ENCODE measurements at places on chromosomes 6 and 20.

GRCh38 chr6:122389704-122390372 lies 9.6 kb upstream of the HSF2 start:
- DNase-seq, result no peak

GRCh38 chr6:14274546-14275492 lies 157.2 kb downstream of the CD83 start:
- no peak for DNase-seq

- DNase-seq, result no peak
Measured at GRCh38 chr6:51077821-51078518, 259.3 kb downstream of the TFAP2B start.

DNA sequence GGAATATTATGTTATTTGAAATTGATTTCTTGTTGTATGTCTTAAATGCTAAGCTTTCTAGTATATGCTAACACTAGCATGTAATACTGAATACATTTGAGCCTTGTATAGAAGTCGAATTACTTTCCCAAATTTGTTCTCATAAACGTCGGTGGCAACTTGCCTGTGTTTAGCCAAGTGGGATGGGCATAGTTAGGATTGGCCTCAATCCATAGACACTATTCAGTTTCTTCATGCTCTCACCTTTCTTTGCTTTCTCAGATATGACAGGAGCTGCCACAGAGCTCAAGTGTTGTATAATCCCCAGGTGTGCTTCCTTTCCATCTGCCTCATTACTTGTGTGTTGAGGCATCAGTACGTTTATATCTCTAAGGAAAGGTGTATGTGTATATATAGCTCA lies 19.3 kb downstream of the ZNF334 start:
- DNase-seq, result no peak

GRCh38 chr6:84204011-84204410 lies 23.4 kb downstream of the CEP162 start:
- DNase-seq, result no peak

- DNase-seq, result no peak
Measured at GRCh38 chr20:31967830-31968249, at the start of gene XKR7. Gene XKR7 (plus strand): TSS chr20:31968151. CDS start chr20:31968176, 25 bp downstream.

DNA sequence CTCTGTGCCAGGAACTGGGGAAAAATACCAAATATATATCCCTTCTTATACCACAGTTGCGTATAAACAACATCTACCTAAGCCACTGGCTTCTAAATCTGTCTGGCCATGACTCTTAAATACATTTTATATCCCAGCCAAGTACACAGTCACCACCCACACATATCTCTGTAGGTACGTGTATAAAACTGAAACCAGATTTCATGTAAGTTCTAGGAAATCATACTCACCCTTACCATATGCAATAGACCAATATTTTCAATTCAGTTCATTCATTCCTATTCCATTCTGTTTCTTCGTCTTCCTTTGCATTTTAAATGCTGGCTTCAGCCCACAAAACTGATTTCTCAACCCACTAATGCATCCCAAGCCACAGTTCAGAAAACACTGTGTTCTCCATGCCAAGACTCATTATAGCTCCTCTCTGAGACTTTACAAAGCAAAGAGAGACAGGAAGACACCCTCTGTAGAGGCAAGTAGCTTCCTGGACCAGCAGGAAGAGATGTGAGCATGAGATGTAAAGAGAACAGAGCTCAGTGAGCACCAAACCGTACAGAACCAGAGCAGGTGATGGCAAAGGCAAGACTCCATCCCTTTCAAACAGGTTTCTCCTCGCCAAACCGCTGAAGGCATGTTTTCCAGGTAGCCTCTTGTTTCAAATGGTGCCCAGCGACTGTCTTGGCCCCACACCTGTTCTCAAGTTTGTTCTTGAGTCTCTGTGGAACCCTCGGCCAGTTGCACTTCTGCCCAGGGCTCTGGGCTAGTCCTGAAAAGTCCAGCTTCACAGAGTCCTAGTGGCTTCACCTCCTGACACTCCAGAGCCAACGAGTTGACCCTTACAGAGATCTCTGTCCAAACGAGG lies 18.7 kb downstream of the FAM50B start:
- peak; percentile 32 for DNase-seq

DNA sequence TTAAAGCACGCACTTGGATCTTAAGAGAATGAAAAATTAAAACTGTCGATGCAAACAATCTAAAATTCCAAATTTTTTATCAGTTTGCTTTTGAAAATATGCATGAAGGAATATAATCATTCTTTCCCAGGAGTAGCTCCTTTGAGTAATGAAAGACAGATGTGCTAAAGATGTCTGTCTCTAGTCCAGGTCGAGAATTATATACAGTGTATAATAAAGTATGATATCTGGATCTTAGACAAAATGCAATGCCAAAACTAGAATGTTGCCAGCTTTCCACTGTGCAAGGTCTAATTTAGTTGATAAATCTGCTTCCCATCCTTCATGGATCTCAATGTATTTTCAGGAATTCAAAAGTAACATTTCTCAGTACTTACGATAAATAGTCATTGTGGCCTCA lies 65.1 kb upstream of the ADGRG6 start:
- no peak for DNase-seq

- DNase-seq, result peak; percentile 58
Measured at GRCh38 chr6:103122766-103123601, 1729.5 kb downstream of the GRIK2 start.

DNA sequence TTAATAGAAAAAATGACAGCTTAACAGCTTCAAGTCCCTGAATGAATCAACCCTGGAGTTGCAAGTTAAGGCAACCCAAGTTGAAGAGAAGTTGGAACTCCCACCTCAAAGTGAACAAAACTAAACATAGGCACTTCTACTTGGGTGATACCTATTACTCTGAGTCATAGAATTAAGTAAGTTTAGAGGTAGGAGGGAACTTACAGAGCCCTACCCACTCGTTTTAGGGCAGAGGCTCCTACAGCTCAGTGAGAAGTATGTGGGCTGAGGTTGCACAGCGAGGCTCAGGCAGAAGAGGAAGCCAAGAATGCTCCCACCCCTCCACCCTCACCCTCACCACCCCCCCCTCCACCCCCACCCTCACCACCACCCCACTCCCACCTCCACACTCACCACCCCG lies 42.2 kb downstream of the NFATC2 start:
- no peak for DNase-seq

DNA sequence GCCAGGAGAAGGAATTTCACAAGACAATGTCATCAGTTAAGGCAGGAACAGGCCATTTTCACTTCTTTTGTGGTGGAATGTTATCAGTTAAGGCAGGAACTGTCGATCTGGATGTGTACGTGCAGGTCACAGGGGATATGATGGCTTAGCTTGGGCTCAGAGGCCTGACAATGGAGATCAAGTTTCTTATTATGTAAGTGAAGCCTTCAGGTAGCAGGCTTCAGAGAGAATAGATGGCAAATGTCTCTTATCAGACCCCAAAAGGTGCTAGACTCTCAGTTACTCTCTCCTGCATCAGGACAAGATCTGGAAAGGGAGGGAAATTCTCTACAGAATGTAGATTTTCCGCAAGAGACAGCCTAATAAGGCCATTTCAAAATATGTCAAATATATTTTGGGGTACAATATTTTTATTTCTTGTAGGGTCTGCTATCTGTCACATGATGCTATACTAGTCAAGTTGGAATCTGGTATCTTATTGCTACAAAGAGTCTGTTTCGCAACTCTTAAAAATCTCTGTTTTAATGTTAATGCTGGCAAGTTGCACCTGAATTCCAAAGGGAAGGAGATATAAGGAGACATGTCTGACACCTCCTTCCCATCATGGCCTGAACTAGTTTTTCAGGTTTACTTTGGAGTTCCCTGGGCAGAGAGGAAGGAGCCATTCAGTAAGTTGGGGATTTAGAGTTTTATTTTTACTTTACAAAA lies 48.8 kb downstream of the TRDN start:
- no peak for DNase-seq

- DNase-seq, result no peak
Measured at GRCh38 chr20:14664101-14664500, 326.7 kb upstream of the FLRT3 start.

GRCh38 chr6:163008626-163009025 lies 280.9 kb downstream of the PACRG start:
- DNase-seq, result no peak

- no peak for DNase-seq
Measured at GRCh38 chr6:43328528-43328927, 19.9 kb upstream of the CRIP3 start.

- peak; percentile 74 for DNase-seq
Measured at GRCh38 chr6:84645563-84646266, 118.7 kb downstream of the TBX18 start.

- DNase-seq, result peak; percentile 52
Measured at GRCh38 chr6:56764081-56764566, 121.4 kb upstream of the DST start.

DNA sequence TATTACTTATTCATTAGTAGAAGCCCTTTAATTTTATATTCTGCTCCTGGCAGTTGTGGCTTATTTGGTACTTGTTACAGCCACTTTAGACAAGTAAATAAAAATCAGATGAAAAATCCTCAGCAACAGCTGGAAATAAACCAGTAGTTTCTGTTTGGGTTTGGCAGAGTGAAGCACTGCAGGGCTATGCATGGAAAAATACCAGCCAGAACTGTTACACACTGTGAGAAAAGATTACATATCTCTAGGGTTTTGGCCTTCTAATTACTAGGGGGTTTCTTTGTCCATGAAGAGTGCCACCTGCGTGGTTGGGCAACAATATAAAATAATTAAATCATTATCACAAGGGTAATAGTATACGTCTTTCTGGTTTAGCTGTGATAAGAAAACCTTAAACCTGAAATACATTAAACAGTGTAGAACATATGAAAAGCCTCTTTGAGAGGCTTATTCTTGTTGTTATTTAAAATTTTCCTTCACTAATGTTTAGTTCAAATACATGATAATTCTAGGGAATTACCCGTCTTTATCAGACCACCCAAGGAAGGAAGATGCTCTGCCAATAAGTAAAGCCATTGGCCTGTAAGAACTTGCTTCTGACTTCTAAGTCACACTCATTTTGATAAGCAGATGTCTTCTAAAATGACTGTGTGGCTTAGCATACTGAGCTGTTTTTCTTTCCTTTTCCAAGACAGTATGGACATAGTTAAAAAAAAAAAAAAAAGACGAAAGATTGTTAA lies 320.0 kb upstream of the FLRT3 start:
- DNase-seq, result no peak

DNA sequence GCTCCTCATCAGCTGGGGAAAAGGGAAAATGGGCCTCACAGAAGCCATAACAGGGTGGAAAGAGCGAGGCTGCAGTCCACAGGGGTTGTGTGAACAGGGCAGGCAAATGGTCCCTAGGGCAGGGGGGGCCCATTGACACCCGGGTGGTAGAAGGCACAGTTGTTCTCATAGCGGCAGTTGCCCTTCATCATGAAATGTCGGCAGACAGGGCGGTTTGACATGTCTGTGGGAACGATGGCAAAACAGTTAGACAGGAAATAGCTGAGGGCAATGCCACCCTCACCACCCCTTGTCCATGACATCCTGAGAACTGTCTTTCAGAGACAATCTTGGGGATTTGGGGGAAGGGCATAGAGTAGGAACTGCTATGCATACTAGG lies 15.6 kb downstream of the PPP1R10 start:
- no peak for DNase-seq

DNA sequence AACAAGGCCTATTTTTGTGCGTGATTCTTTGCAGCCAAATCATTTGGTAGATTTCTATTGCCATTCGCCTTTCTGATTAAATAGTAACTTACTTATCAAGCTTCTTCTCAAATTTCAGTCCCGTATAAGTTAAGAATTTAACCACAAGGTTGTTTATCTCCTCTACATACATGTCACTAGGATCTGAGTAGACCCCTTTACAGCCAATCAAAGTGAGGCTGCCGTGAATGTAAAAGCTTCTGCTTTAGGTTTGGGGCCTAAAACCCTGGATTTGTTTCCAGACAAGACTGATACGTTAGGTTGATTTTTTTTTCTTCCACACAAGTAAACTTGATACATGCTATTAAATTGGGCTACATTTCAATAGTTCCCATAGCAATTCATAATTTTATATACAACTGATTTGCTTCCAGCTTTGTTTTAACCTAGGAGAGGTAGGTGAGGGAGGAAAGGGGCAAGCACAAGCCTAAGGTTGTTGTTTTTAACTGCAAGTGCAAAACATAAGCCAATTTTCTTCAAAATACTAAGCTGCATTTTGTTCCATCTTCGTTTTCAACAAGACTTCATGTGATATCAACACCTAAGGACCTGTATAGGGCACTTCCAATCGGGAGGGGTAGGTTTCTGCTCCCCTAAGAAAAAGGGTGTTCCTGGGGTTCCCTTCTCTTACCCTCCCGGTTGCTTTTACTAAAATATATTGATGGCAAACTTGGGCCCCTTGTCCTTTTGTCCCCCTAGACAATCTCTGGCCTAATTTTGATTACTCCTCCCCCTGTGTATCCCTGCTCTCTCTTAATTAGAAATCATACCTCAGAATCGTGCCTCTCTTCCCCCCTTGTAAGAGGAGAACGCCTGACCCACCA lies 1.7 kb downstream of the RANBP9 start:
- peak; percentile 51 for DNase-seq

DNA sequence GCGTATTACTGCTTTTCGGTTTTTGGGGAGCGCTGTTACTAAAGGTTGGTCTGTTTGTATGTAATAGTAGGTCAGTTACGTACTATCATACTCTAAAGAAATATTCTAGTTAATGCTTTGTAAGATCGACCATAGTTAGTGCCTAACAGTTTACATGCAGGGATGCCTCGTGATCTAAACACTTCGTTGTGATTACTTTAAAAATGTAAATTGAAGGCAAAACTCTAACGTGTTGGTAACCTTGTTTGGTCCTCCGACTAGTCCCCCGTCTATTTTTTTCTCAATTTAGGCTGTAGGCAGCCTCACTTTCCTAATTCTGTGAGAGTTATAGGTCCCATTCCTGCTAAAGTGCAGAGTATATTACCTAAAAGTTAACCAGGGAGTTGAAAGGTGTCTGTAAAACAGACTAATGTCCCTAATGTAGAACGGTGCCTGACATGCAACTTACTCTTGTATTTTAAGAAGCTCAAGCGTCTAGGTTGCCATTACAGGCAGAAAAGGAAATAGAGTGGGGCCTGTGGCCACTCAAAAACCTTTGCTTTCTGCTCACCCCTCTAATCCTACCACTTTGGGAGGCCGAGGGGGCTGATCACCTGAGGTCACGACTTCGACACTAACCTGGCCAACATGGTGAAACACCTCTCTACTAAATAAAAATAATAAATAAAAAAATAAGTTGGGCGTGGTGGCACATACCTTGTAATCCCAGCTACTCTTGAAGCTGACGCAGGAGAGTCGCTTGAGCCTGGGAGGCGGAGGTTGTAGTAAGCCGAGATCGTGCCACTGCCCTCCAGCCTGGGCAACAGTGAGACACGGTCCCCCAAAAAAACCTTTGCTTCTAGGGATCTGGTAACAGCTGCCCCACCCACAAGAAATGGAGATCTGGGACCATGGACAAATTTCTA lies 37.8 kb downstream of the HFE start:
- no peak for DNase-seq
